ENCODE measurements at places on chromosomes 13 and 19. TPM values are rescaled to one million over a fixed set of nuclear protein-coding genes. Genes with fewer than 3 reads are reported as not detected.

The B3GNT3 gene
- 1.2 TPM for total RNA-seq

The PSG11 gene
- total RNA-seq, result not detected

The ZNF442 gene
- 13.2 TPM for total RNA-seq

The ZNF699 gene
- total RNA-seq, result 31.4 TPM

The CCDC169 gene
- 17.2 TPM for total RNA-seq

The LILRB4 gene
- total RNA-seq, result 0.71 TPM

The ANO8 gene
- total RNA-seq, result 26.3 TPM

The KLK2 gene
- not detected for total RNA-seq

The CGB1 gene
- total RNA-seq, result not detected

The CACNG6 gene
- 4.3 TPM for total RNA-seq

The C19orf12 gene
- 34.1 TPM for total RNA-seq

The CCDC8 gene
- total RNA-seq, result 43.4 TPM

The ZNF844 gene
- 52.0 TPM for total RNA-seq

The LIM2 gene
- total RNA-seq, result 168 TPM

The PRKACA gene
- total RNA-seq, result 61.7 TPM

The WDR88 gene
- total RNA-seq, result not detected

The APLP1 gene
- 106 TPM for total RNA-seq

The ATG4D gene
- total RNA-seq, result 19.4 TPM

The ACER1 gene
- not detected for total RNA-seq

The KLHL26 gene
- 18.0 TPM for total RNA-seq

The KLF1 gene
- 2.1 TPM for total RNA-seq

The ZNF569 gene
- 19.5 TPM for total RNA-seq

The PGLYRP2 gene
- not detected for total RNA-seq

The FUT6 gene
- total RNA-seq, result 0.22 TPM

The ZNF567 gene
- total RNA-seq, result 20.6 TPM

The ZNF470 gene
- total RNA-seq, result 10.2 TPM

The SHC2 gene
- total RNA-seq, result 22.5 TPM

The CD70 gene
- 1.8 TPM for total RNA-seq

The DAND5 gene
- total RNA-seq, result 5.2 TPM

The LILRA5 gene
- 0.93 TPM for total RNA-seq

The DENND1C gene
- 0.49 TPM for total RNA-seq

The HOMER3 gene
- 27.1 TPM for total RNA-seq

The ZNF91 gene
- 283 TPM for total RNA-seq

The FGF21 gene
- not detected for total RNA-seq

The C19orf25 gene
- total RNA-seq, result 30.6 TPM

The ZNF564 gene
- total RNA-seq, result 33.2 TPM

The GRK1 gene
- 25.6 TPM for total RNA-seq

The ZIK1 gene
- total RNA-seq, result 28.7 TPM

The MISP3 gene
- 0.71 TPM for total RNA-seq

The URAD gene
- not detected for total RNA-seq

The RPS28 gene
- total RNA-seq, result 165 TPM

The TMEM38A gene
- total RNA-seq, result 18.6 TPM

The PCDH17 gene
- total RNA-seq, result 25.2 TPM

The SYT5 gene
- total RNA-seq, result 16.4 TPM

The NKPD1 gene
- 0.60 TPM for total RNA-seq

The ZNF730 gene
- 10.0 TPM for total RNA-seq

The RPS16 gene
- 77.1 TPM for total RNA-seq

The COL5A3 gene
- total RNA-seq, result 31.9 TPM

The CLEC17A gene
- not detected for total RNA-seq

The SPTBN4 gene
- 14.8 TPM for total RNA-seq
